ENCODE measurements at places on chromosomes 6 and 20.

GRCh38 chr6:162478192-162478671 lies 249.3 kb downstream of the PRKN start:
- no peak for DNase-seq

GRCh38 chr6:30544666-30545272 lies 11.5 kb downstream of the GNL1 start:
- peak; percentile 57 for DNase-seq

DNA sequence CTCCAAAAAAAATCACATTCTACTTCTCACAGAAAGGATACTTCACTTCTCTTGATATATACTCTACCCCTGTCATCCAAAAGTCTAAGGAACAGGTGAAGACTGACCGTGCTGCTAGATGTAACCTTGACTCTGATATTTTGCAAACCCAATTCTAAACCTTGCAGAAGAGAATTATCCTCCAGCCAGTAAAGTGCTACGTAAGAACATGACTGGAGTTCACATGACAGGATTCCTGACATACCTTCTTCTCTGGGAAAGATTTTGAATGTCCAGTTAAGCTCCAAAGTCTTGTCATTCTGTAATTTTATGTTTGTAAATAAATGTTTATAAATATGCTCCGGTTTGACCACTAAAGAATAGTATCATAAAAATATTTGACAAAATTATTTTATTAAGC lies 35.8 kb downstream of the BTBD9 start:
- no peak for DNase-seq

DNA sequence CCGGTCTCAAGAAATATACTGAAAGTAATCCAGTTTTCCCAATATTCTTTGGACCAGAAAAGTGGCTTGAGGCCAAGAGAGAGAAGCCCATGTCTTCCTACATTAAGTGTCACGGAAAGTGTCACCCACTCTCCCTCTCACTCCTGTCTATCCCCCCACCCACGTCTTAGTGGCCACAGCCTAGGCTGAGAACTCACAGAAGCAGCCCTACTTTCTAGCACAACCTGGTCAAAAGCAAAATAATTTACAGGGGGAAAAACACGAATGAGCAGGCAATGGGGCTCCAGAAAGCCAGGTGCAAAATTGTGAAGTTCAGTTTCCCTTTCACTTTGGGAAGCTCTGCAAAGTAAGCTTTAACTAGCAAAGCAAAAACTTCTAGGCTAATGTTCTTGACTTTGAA lies 118.0 kb downstream of the OPRM1 start:
- peak; percentile 70 for DNase-seq

- DNase-seq, result no peak
These were observed 38.3 kb upstream of the TMX4 start for GRCh38 chr20:8057871-8058270.

DNA sequence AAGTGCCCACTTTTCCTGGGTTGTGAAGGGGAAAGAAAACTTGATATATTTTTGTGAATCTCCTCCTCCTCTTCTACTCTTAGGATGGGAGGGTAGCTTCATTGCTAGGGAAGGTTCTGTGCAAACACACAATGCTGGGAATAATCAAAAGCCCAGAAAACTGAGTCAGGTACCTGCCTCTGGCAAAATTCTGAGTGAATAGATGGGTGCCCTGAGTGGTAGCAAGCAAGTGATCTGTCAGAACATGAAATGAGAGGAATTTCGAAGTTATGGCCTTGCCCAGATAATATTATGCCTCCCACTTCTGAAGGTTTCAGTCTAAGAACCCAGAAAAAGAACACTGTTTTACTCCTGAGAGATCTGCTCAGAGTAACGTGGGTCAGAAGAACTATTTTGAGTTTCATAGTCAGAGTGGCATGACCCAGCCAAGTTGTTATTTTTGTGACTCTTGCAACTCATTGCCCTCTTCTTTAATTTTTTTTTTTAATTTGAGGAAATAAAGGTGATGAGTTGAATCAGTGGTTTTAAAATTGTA lies 158.3 kb downstream of the BMP2 start:
- DNase-seq, result no peak

Data from RPMI8226 (cell line).